ENCODE measurements at places on chromosomes 4 and X. TPM values are rescaled to one million over a fixed set of nuclear protein-coding genes. Genes with fewer than 3 reads are reported as not detected.
A peak's percentile ranks its signal among the peaks of the same experiment; 100 is the strongest.

- DNase-seq: peak; percentile 90
Measured at GRCh38 chr4:182917182-182918043, at the start of gene DCTD. Gene DCTD (minus strand): TSS chr4:182917386. CDS start chr4:182915568, 1,818 bp downstream.

- no peak for DNase-seq
Measured at GRCh38 chrX:68175562-68175961, 257.7 kb downstream of the OPHN1 start.

Gene ZNF141
- total RNA-seq: 31.6 TPM

DNA sequence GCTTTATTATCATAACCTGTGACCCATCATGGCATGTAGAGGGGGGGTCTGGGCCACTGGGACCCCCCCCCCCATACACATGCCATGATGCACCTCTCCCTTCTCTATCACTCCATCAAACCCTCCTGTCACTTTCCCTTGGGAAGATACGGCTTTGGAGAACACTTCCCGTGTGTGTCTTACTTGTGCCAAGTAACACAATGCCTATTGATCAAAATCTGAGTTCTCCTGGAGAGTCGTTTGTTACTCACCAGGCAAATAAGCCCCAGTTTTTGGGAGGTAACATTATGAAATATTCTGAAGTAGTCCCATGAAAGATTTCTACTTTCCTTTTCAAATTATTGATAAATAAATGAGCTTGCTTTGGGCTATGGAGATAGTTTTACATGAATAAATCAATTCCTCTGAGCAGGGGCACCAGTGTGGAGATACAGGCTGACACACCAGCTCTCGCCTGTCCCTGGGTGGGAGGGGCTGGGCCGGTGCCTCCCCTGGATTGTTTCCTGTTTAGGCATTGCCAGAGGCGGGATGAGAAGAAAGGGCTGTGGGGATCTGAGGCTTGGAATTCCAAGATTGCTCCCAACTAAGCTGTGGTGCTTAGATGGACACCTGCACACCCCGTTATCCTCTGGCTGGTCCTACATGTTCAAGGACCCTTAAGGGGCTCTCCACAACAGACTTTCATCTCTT lies 63.2 kb upstream of the WWC2 start:
- DNase-seq: no peak

GRCh38 chr4:94635177-94635576 lies 122.6 kb upstream of the BMPR1B start:
- DNase-seq: no peak

GRCh38 chr4:185775792-185776555 lies 36.0 kb downstream of the SORBS2 start:
- DNase-seq: no peak

Gene ANXA5
- total RNA-seq: 64.1 TPM

DNA sequence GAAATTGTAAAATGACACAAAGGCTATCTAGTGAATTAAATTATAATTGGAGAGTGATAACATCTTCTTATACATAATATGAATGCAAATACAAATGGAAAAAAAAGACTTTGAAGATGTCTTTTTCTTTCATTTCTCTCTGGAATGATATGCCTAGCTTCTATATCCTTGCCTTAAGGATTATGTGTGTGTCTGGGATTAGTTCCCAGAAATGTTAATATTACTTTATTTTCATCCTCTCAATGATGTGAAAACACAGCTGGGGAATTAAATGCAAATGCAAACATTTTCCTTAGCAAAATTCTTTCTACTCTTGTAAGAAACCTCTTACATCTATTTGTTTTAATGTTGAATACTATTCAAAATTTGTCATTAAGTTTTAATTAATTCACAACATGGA lies 441.9 kb downstream of the FSTL5 start:
- DNase-seq: no peak

DNA sequence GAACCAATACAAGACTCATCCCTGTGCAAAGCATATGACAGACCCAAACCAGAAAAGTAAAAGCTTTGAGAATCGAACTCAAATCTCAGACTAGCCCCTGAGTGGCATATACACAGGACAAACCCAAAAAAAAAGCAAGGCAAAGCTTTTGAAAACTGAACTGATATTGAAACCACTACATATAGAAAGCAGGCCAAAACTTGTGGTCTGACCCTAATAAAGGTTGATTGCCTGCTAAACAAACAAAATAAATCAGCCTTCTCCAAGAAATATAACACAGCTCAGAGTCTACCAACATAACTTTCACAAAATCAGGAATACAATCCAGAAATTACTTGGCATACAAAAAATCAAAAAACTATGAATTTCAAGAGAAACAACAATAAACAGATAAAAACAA lies 40.3 kb downstream of the LRBA start:
- DNase-seq: no peak

DNA sequence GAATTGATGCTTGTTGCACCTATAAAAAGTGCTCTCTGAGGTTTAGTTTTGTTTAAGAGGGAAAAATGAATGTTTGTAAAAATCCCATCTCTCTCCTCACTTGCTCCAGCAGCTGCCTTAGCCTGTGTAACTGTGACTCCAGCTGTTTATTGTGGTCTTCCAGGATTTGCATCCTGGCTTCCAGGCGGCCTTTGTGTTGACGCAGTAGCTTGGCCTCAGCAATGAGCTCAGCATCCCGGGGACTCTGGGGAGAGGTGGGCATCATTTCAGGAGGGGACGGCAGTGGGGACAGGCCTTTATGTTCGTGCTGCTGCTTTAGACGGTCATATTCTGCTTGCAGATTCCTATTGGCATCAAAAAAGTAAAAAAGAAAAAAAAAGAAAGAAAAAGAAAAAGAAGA lies 75.3 kb upstream of the FTHL17 start:
- DNase-seq: no peak

GRCh38 chr4:117134386-117134785 lies 49.0 kb upstream of the TRAM1L1 start:
- DNase-seq: no peak

DNA sequence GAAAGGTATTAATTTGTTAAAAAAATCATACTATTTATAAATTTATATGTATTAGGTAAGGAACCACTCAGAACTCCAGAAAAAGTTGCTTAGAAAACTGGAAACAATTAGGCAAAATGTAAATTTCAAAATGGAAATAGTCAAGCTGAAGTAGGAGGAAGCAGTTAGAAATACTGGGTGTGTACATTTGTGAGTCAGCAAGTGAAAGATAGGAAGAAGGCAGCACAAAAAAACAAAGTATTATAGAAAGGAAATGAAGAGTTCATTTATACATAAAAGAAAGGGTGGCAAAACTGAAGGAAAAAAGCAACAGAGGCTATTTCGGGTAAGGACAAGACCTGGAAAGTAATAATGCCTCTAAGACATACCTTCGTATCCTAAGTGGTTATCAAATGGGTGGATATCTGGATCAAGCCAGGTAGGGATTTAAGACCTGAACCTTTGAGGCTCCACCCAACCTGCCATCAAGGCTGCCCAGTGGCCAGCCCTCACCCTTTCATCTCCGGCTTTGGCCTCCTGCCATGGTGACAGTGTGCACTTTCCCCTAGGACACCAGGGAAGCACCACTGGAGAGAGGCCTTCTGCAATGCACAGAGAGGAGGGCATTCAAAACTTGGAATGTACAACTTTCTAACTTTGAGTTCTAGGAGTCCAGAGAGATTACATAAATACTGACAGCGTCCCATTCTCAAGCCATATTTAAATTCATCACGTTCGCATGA lies at the start of gene LRRC66:
TSS of gene LRRC66 (minus strand) at position 428 of the 722 bp plus-strand sequence. CDS start 2,750 bp downstream, outside the sequence.
- DNase-seq: no peak

GRCh38 chr4:139840773-139841172 lies 175.2 kb downstream of the MGST2 start:
- DNase-seq: no peak

Gene NEUROG2
- 0.26 TPM for total RNA-seq

GRCh38 chrX:65751519-65751918 lies 84.1 kb downstream of the MSN start:
- DNase-seq: no peak

GRCh38 chrX:56099271-56099670 lies 132.9 kb upstream of the KLF8 start:
- DNase-seq: no peak

DNA sequence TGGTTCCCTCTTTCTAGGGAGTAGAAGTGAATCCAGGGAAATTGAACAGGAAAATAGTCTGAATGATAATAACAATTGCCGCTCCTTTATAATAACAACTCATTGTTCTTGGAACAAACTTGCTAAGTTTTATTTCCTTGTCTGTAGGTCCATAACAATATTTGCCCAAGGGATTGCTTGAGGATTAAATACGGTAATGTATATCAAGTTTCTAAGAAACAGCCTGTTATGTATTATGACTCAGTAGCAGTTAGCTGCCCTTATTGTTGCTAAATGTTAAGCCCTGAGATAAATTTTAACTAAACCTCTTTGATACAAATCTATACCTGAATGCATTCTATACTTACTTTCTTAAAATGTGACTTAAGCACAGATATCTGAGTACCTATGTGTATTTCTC lies 215.9 kb upstream of the AADAT start:
- DNase-seq: no peak

- DNase-seq: no peak
Measured at GRCh38 chr4:76708971-76709771, 188.8 kb downstream of the SOWAHB start.

Gene SSX4
- total RNA-seq: not detected

GRCh38 chr4:165986956-165987698 lies 114.1 kb downstream of the TLL1 start:
- no peak for DNase-seq

GRCh38 chrX:38868321-38868720 lies 67.1 kb downstream of the MID1IP1 start:
- DNase-seq: no peak

Gene MAGEA9B
- total RNA-seq: not detected

- no peak for DNase-seq
Measured at GRCh38 chr4:8457646-8458252, 17.2 kb downstream of the TRMT44 start.

Gene POU3F4
- not detected for total RNA-seq

DNA sequence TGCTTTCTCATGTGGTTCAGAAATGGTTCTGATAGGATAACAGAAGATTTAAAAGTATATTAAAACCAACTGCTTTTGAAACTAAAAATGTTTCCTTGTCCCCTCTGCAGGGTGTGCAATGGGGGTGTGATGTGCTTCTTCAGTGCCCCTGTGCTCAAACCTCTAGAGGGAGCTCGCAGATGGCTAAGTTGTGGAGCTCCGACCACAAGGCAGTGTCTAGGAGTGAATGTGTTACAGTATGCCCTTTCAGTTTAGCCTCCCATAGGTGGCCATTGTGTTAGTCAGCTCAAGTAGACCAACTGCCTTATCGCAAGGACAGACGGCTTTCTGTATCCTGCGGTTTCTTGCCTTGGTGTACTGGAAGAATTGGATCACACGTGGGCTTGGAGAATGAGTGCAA lies 130.5 kb downstream of the TENT5D start:
- DNase-seq: no peak

DNA sequence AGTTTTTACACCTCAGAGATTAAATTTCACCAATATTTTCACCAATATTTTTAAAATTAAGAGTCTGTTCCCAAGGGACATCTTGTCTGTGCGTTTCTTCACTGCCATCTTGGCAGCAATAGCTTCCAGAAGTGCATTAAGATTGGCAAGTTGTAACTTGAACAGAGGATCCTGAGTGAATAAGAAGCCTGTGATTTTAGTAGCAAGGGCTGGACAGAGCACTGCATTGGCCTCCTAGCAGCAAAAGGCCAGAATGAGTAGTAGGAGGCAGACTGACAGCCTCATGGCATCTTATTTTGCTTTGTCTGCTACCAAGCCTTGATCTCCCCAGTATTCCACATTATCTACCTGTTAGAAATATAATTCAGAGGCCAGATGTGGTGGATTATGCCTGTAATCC lies 138.4 kb downstream of the CPE start:
- no peak for DNase-seq

DNA sequence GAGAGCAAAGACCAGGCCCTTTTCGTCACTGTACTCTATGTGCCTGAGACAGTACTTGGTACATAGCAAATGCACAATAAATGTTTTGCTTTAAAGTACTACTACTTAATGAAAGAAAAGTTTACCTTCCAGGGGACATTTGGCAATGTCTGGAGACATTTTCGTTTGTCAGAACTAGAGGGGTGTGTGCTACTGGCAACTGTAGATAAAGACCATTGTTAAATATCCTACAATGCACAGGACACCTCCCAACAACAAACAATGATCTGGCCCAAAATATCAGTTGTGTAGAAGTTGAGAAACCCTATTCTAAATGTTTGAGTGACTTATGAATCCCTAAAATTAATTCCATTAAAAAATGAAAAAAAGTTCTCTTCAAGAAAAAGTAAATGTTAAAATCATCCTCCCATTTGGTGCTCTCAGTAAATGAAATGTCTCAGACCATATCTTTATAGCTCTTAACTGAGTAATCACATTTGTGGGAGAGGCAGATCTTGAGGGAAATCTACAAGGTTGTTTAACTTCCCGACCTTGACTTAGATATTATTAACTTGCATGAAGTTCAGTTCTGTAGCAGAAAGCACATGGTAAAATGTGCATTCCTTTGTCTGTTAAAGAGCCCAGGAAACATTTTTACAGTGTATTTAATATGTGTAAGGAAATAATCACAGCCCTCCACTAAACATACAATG lies 18.5 kb downstream of the EGFL6 start:
- DNase-seq: no peak

Gene CT47B1
- total RNA-seq: not detected

GRCh38 chr4:138558886-138559285 lies 316.7 kb upstream of the SLC7A11 start:
- DNase-seq: no peak

Gene SH2D1A
- total RNA-seq: 40.7 TPM

- no peak for DNase-seq
Measured at GRCh38 chrX:69371159-69371558, 133.0 kb upstream of the NALF2 start.

Data from activated T-cell treated with anti-CD3 and anti-CD28 coated beads, Interleukin-2, amount 50 U/mL, for 72 hours (primary cell).